ENCODE measurements at places on chromosomes 5 and 9.

- no peak for DNase-seq
Observed at GRCh38 chr9:131695366-131695765, 44.5 kb downstream of the RAPGEF1 start.

DNA sequence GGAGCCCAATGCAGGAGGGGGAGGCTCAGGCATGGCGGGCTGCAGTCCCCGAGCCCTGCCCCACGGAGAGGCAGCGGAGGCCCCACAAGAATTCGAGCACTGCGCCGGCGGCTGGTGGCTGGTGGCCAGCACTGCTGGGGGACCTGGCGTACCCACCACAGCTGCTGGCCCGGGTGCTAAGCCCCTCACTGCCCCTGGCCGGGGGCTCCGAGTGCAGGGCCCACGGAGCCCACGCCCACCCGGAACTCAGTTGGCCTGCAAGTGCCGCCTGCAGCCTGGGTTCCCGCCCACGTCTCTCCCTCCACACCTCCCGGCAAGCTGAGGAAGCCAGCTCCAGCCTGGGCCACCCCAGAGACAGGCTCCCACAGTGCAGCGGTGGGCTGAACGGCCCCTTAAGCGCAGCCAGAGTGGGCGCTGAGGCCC lies 780.3 kb downstream of the DTWD2 start:
- DNase-seq, result no peak

DNA sequence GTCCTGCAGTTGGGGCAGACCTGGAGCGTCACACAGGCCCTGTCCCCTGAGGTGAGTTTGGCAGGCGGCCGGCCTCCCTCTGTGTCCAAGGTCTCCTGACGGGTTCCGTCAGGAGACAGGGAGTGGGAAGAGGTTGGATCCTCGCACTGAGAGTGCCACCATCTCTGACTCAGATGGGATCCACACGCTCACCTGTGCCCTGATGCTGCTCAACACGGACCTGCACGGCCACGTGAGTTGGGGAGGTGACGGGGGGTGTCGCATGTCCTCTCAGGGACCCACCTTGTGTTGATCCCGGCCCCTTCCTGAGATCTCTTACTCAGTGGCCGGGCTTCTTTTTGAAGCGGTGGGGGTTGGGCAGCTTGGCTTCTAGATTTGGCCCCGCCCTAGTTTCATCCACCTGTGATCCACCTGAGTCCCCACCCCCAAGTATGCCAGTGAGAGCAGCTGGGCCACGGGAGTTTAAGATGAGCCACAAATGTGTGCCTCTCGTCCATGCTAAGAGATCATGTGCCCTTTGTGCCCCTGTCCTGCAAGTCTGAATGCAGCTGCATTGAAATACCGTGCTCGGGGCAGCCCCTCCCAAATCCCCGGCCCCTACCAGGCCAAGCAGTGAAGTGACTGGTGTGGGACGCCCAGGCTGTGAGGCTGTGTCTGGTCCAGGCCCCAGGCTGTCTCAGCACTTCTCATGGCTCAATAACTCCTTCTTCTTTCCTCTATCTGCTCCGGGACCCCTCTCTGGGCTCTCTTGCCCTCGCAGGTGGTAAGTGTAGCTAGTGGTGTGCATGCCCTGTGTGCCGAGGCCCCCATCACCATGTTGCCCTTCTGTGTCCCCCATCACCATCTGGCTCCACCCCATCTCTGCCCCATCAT lies 27.2 kb downstream of the PSD2 start:
- no peak for DNase-seq

- DNase-seq, result no peak
Observed at GRCh38 chr9:126500600-126501382, 112.9 kb upstream of the LMX1B start.

DNA sequence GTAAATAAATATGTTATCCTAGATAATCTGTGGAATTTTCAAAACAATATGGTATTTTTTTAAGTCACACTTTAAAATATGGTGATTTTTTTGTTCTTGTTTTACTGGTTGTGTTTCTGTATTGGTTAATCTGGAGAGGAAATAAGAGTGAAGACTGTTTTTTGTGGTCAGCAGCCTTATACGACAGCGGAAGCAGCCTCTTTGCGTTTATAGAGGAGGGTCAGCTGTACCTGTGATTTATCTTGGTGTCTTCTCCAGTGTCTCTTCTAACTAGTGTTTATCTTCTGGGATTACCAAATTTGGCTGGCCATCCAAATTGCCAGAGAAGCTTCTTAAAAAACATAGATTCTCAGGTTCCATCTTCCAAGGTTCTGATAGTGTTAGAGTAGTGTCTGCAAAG lies 58.7 kb downstream of the ICE1 start:
- no peak for DNase-seq

GRCh38 chr9:33816327-33817252 lies at the start of gene UBE2R2:
Gene UBE2R2 (plus strand): TSS chr9:33817160. CDS start chr9:33817758, 598 bp downstream.
- DNase-seq, result peak; percentile 64

GRCh38 chr9:23824830-23825591 lies 1.0 kb downstream of the ELAVL2 start:
- DNase-seq, result no peak

DNA sequence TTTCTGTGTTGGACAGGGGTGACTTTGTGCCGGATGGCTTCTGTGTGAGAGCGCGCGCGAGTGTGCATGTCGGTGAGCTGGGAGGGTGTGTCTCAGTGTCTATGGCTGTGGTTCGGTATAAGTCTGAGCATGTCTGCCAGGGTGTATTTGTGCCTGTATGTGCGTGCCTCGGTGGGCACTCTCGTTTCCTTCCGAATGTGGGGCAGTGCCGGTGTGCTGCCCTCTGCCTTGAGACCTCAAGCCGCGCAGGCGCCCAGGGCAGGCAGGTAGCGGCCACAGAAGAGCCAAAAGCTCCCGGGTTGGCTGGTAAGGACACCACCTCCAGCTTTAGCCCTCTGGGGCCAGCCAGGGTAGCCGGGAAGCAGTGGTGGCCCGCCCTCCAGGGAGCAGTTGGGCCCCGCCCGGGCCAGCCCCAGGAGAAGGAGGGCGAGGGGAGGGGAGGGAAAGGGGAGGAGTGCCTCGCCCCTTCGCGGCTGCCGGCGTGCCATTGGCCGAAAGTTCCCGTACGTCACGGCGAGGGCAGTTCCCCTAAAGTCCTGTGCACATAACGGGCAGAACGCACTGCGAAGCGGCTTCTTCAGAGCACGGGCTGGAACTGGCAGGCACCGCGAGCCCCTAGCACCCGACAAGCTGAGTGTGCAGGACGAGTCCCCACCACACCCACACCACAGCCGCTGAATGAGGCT lies at the start of gene ADRB2:
TSS of gene ADRB2 (plus strand) at position 559 of the 686 bp plus-strand sequence. CDS start 221 bp downstream, outside the sequence.
- peak; percentile 37 for DNase-seq

GRCh38 chr5:157463621-157464518 lies 3.9 kb downstream of the NIPAL4 start:
- DNase-seq, result no peak

DNA sequence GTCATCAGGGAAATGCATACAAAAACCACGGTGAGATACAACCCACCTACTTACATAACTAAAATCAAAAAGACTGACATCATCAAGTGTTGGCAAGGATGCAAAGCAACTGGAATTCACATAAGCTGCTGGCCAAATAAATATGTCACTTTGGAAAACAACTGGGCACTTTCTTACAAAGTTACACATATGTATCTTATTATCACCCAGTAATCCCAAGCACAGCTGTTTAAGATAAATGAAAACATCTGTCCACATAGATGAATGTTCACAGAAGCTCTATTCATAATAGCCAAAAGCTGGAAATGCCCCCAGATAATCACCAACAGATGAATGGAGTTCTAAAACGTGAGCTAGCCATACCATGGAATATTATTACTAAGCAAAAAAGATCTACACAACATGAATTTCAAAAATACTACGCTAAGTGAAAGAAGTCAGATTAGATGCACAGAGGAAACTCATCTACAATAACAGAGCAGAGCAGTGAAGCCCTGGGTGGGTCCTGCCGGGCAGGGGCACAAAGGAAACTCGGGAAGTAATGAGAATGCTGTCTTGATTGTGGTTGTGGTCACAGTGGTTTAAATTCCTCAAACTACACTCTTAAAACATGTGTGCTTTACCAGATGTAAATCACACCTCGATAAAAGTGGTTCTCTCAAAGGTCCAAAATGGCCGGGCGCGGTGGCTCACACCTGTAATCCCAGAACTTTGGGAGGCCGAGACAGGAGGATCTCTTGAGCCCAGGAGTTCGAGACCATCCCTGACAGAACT lies 8.5 kb downstream of the CAMSAP1 start:
- DNase-seq, result no peak

GRCh38 chr5:35780236-35780635 lies 76.5 kb upstream of the IL7R start:
- no peak for DNase-seq

DNA sequence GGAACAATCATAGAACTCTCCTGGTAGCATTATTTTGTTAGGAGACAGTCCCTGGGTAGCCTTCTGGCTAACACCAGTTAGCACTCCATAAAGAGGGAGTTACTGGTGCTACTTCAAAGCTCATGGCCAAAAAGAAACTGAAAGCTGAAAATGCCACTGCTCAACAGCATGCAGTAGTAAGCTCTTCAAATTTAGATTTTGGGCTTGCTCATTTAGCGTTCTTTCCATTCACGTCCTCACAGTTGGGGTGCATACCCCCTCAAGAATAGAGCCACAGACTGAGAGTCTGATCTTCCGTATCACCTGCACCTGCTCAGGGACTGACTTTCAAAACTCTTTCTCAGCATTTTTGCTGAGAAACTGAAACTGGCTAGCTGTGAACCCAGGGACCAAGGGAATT lies 24.7 kb downstream of the NTRK2 start:
- DNase-seq, result no peak

- DNase-seq, result no peak
Observed at GRCh38 chr9:86885232-86885631, 62.1 kb downstream of the GAS1 start.

GRCh38 chr5:17225520-17225919 lies 8.1 kb downstream of the BASP1 start:
- no peak for DNase-seq

DNA sequence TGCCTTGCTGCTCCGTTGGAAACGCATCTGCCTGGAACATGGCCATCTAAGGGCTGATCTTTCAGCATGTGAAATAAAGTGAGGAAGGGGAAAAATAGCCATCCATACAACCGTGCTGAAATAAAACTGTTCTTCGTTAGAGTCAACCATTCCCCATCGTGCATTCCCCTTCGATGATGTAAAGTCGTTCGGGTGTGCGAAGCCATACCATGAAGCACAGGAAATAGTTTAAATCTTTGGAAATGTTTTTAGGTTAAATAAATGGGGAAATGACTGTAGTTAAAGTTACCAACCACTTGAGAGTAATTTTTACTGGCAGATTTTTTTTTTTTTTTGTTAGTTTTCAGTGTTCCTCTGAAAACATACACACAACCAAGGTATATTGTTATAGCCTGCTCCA lies 302.5 kb downstream of the SH3GL2 start:
- no peak for DNase-seq

- DNase-seq, result no peak
Observed at GRCh38 chr5:126746290-126746689, 30.6 kb upstream of the LMNB1 start.
